Esophagus squamous epithelium (tissue), 5 donors: ENCODE measurements at places on chromosomes 16 and 17.
A peak's percentile ranks its signal among the peaks of the same experiment; 100 is the strongest.

- peaks cover 5% of the 10 kb centered on the region for H3K27me3 ChIP-seq
- H3K27ac ChIP-seq, result peak overlapping the region; percentile 71
- H3K4me1 ChIP-seq, result peaks cover 31% of the 10 kb centered on the region
- H3K4me3 ChIP-seq, result peak overlapping the region; percentile 61
- no peak for DNase-seq
Measured at GRCh38 chr17:7383742-7384488, 3.0 kb downstream of the TNK1 start.

DNA sequence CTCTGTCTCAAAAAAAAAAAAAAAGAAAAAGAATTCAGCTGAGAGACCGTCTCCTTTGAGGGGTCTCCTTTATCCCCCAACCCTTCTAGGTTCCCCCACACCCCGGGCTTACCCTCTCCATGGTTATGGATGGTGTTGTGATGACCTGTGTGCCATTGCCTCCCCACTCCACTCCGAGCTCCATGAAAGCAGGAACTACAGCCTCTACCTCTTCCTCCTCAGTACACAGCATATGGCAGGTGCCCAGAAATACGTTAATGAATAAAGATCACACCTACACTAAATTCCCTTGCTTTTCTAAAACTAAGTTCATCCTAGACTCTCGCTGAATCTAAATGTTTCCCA, 17.2 kb downstream of the COPRS start:
- H3K27me3 ChIP-seq, result no peaks in the 10 kb centered on the region
- H3K27ac ChIP-seq, result no peak overlapping the region
- H3K4me3 ChIP-seq, result no peak overlapping the region
- H3K36me3 ChIP-seq, result no peaks in the 10 kb centered on the region

DNA sequence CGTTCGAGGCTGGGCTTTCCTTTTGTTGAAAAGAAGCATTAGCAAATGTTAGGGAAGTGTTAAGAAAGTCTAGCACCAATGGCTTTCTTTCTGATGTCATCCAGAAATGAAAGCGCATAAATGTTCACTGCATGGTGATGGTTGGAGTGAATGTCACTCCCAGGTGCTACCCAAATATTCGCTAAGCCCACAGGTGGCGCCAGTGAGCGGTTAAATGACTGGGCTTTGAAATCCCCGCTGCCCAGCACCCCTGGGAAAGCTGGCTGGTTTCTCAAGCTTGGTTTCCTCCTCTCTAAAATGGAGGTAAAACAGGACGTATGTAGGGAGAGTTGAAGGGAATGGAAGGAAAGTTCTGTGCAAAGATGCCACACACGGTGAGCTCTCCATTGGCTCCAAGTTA, 104.4 kb downstream of the IRX5 start:
- H3K27ac ChIP-seq, result no peak overlapping the region
- H3K4me3 ChIP-seq, result no peak overlapping the region
- DNase-seq, result no peak
- H3K36me3 ChIP-seq, result no peaks in the 10 kb centered on the region

DNA sequence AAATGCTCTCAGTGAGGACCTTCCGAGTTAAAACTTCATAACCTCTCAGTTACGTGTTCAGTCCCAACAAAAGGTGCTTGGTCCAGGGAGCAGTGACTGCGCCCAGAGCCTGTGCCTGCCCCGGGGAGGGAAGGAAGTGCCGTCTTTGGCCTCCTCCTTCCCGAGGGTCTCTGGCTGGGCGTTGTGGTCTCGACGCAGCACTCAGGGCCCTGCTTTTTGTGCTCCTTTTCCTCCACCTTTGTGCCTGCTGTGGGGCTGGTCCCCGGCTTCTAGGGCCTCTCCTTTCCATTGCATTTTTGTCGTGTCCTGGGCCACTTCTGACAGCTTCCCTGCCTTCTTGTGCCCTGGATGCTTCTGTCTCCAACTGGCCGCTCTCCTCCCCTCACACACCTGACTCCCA, 29.1 kb downstream of the CRAMP1 start:
- H3K36me3 ChIP-seq, result peaks cover 51% of the 10 kb centered on the region
- no peak for DNase-seq
- H3K27ac ChIP-seq, result no peak overlapping the region
- no peak overlapping the region for H3K4me3 ChIP-seq
- H3K4me1 ChIP-seq, result no peaks in the 10 kb centered on the region

- no peaks in the 10 kb centered on the region for H3K36me3 ChIP-seq
- DNase-seq, result no peak
- no peak overlapping the region for H3K27ac ChIP-seq
- H3K4me1 ChIP-seq, result no peaks in the 10 kb centered on the region
- H3K4me3 ChIP-seq, result no peak overlapping the region
Measured at GRCh38 chr17:58270476-58271215, 10.1 kb downstream of the MPO start.

DNA sequence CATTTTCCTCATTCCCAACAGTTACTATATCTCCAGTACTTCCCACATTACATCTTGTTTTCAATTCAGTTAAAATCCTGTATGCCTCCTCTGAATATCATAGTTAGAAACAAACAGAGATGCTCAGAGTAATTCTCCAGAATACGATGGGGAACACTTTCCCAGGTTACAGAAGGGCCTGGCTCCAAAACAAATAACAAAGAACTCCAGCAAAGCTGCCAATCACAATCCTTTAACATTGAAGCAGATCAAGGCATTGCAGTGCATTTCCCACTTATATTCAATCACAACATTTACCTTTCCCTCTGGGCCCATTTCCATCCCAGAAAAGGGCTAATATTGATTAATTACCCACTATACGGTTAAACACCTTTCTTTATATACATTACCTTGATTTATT, 29.4 kb upstream of the PMFBP1 start:
- no peak for DNase-seq
- H3K36me3 ChIP-seq, result no peaks in the 10 kb centered on the region
- peaks cover 26% of the 10 kb centered on the region for H3K4me1 ChIP-seq
- no peaks in the 10 kb centered on the region for H3K27me3 ChIP-seq
- peak overlapping the region; percentile 76 for H3K27ac ChIP-seq

DNA sequence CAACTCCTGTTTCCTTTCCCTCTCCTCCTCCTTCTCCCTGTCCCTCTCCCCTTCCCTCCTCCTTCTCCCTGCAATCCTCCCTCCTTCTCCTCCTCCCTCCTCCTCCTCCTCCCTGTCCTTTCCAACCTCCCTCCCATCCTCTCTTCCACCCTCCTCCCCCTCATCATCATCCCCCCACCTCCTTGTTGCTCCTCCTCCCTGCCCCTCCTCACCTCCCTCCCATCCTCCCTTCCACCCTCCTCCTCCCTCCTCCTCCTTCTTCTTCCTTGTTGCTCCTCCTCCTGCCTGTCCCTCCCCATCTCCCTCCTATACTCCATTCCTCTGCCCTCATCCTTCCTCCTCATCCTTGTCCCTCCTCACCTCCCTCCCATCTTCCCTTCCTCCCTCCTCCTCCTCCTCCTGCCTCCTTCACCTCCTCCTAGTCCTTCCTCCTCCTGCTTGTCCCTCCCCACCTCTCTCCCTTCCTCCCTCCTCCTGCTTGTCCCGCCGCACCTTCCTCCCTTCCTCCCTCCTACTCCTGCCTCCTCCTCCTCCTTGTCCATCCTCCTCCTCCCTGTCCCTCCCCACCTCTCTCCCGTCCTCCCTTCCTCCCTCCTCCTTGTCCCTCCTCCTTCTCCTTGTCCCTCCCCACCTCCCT, 222.5 kb downstream of the IRF8 start:
- no peaks in the 10 kb centered on the region for H3K4me1 ChIP-seq
- no peak overlapping the region for H3K4me3 ChIP-seq
- no peak overlapping the region for H3K27ac ChIP-seq
- H3K27me3 ChIP-seq, result no peaks in the 10 kb centered on the region
- no peaks in the 10 kb centered on the region for H3K36me3 ChIP-seq

DNA sequence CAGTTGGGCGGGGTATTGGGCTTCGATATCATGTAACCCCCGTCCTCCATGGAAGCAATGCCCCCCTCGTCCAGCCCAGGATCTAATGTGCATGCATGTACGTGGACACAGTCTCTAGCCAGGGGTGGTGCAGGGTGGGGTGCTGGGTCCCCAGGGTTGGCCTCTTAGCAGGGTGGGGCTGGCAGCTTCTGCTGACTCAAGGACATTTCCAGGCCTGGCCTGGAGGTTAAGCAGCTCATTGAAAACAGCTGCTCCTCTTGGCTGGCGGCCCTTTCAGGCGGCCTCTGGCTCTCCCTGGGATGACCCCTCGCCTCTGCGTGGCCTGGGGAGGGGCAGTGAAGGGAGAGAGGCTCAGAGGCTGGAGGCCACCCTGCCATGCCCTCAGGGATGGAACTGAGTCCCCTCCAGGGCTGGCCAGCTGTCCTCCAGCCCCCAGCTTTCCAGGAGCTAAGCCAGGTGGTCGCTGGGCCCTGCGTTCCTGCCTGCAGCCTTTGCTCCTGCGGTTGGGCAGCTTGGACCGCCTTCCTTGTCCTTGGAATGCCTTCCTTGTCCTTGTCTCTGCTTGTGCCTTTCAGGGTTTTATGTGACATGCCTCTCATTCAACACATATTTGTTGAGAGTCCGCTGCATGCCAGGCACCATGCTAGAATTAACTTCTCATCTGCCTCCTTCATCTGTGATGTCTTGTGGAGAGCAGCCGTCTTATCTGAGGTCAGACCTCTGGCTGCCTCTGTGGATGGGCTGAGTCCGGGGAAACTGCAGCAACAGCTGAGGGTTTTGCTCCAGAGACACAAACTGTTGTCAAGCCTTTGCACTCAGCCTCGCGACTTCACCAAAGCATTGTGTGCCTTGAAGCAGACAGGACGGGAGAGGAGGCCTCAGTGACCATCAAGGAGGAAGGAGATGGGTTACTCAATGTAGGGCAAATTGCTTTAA, 26.6 kb downstream of the MRC2 start:
- H3K4me1 ChIP-seq, result peaks cover 18% of the 10 kb centered on the region
- H3K27ac ChIP-seq, result peak overlapping the region; percentile 84
- DNase-seq, result no peak
- no peak overlapping the region for H3K4me3 ChIP-seq
- no peaks in the 10 kb centered on the region for H3K36me3 ChIP-seq
- H3K27me3 ChIP-seq, result no peaks in the 10 kb centered on the region

DNA sequence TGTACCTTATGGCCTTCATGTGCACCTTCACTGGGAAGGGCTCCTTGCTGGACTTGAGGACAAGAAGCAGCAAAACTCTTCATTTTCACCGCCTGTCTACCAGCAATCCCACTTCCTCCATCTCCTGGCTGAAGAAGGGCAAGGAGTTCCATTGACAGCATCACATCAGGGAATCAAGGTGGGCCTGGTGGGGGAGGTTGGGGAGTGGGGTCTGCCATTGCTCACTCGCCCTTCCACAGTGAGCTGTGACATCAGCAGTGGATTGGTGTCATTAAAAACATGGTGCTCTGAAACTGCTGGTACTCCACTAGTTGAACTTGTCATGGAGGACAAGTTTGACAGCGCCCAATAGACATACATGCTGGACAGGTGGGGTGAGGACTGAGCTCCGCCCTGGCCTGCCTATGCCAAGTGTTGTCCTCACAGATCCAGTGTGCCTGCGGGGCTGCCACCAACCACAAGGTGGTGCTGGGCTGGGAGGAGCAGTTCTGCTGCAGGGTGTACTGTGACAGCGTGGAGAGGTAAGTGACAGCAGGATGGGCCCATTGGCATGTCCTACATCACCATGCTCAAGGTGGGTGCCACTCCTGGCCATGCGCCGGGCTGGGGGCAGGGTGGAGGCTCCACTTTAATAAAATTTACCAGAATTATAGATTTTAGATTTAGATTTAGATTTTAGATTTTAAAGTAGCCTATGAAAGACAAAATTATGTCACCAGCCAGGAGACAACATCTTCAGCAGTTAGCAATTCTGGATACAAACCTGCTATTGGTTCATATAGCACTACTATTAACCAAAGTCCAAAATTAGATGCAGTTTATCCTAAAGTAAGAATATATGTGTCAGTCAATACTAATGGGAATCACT, 1729.1 kb downstream of the TP53TG3F start:
- no peak overlapping the region for H3K4me3 ChIP-seq
- H3K4me1 ChIP-seq, result no peaks in the 10 kb centered on the region
- no peaks in the 10 kb centered on the region for H3K27me3 ChIP-seq
- no peak overlapping the region for H3K27ac ChIP-seq
- H3K36me3 ChIP-seq, result no peaks in the 10 kb centered on the region

GRCh38 chr17:73359987-73360410, 48.2 kb upstream of the CDC42EP4 start:
- H3K27me3 ChIP-seq, result no peaks in the 10 kb centered on the region
- H3K4me3 ChIP-seq, result no peak overlapping the region
- no peak overlapping the region for H3K27ac ChIP-seq

- DNase-seq, result no peak
- peaks cover 29% of the 10 kb centered on the region for H3K27me3 ChIP-seq
- H3K4me3 ChIP-seq, result no peak overlapping the region
Measured at GRCh38 chr17:18949566-18949965, 2.4 kb upstream of the SLC5A10 start.

- no peak overlapping the region for H3K4me3 ChIP-seq
- H3K27me3 ChIP-seq, result no peaks in the 10 kb centered on the region
- DNase-seq, result no peak
- no peak overlapping the region for H3K27ac ChIP-seq
- no peaks in the 10 kb centered on the region for H3K4me1 ChIP-seq
Measured at GRCh38 chr17:52079496-52079895, 79.0 kb downstream of the CA10 start.

GRCh38 chr17:41546819-41547218, 18.7 kb upstream of the KRT19 start:
- no peak overlapping the region for H3K27ac ChIP-seq
- peaks cover 46% of the 10 kb centered on the region for H3K4me1 ChIP-seq
- no peak for DNase-seq

DNA sequence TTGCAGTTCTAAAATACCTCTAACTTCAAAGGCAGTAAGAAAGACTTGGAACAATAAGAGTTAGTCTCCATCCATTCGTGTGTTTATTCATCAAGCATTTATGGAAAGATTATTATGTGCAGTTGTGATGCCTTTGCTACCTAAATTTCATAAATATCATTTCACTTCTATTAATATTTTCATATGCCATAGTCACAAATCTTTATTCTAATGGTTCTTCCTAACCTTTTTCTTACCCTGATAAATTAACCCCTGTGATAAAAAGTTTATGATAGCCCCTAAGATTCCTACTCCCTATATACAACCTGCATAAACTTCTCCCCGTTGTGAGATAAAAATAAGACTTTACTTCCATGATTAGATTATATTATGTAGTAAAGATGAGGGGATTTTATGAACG, 94.9 kb downstream of the BRIP1 start:
- H3K36me3 ChIP-seq, result no peaks in the 10 kb centered on the region
- H3K4me3 ChIP-seq, result no peak overlapping the region
- no peak overlapping the region for H3K27ac ChIP-seq
- DNase-seq, result no peak

GRCh38 chr17:48612854-48613691, 2.0 kb downstream of the HOXB8 start:
- H3K4me1 ChIP-seq, result peaks cover 53% of the 10 kb centered on the region

DNA sequence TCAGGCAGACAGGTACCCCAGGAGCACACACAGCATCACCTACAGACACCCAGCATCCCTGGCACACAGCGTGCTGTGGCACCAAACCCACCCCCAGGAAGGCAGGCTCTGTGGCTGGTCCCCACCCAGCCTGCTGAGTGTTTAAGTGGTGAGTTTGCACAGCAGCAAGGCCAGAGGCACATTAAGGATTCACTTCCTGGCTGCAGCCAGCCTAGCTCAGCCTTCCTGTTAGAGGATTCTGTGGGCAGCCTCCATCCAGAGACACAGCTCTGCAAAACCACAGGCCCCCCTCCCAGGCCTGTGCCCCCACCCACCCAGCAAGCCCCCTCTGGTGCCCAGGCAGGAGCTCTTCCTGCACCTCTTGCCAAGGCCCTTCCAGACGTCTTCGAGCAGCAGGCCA, 36.1 kb upstream of the PHB1 start:
- H3K27ac ChIP-seq, result no peak overlapping the region
- no peak overlapping the region for H3K4me3 ChIP-seq
- H3K36me3 ChIP-seq, result no peaks in the 10 kb centered on the region
- no peak for DNase-seq
- H3K4me1 ChIP-seq, result peaks cover 10% of the 10 kb centered on the region

GRCh38 chr16:50193594-50193993, 40.5 kb downstream of the TENT4B start:
- H3K36me3 ChIP-seq, result no peaks in the 10 kb centered on the region
- H3K4me1 ChIP-seq, result peaks cover 23% of the 10 kb centered on the region
- no peaks in the 10 kb centered on the region for H3K27me3 ChIP-seq
- DNase-seq, result no peak
- no peak overlapping the region for H3K4me3 ChIP-seq
